ENCODE measurements at places on chromosomes 13 and 19. TPM values are rescaled to one million over a fixed set of nuclear protein-coding genes. Genes with fewer than 3 reads are reported as not detected.

ZNF571 gene
- polyA plus RNA-seq = 9.2 TPM

ZNF460 gene
- polyA plus RNA-seq = 4.7 TPM

ZNF723 gene
- polyA plus RNA-seq = not detected

CYP4F22 gene
- polyA plus RNA-seq = 0.12 TPM

ZNF573 gene
- polyA plus RNA-seq = 10.3 TPM

CALR gene
- 860 TPM for polyA plus RNA-seq

ZNF749 gene
- polyA plus RNA-seq = 20.2 TPM

NCR1 gene
- 0.26 TPM for polyA plus RNA-seq

ZNF541 gene
- polyA plus RNA-seq = 0.20 TPM

CYP2A7 gene
- 0.29 TPM for polyA plus RNA-seq

GAPDHS gene
- polyA plus RNA-seq = not detected

MEIOSIN gene
- polyA plus RNA-seq = not detected

DNAAF3 gene
- 6.7 TPM for polyA plus RNA-seq

ALKBH7 gene
- 89.4 TPM for polyA plus RNA-seq

TBXA2R gene
- polyA plus RNA-seq = 3.8 TPM

NLRP9 gene
- not detected for polyA plus RNA-seq

NAPSA gene
- polyA plus RNA-seq = 17.0 TPM

UBE2L5 gene
- polyA plus RNA-seq = 0.36 TPM

ZNF791 gene
- polyA plus RNA-seq = 26.2 TPM

EID2B gene
- polyA plus RNA-seq = 5.7 TPM

ZNF90 gene
- 11.2 TPM for polyA plus RNA-seq

ZFR2 gene
- 1.9 TPM for polyA plus RNA-seq

ZGLP1 gene
- polyA plus RNA-seq = 7.5 TPM

IGFL2 gene
- polyA plus RNA-seq = 0.18 TPM

FAAP24 gene
- 3.1 TPM for polyA plus RNA-seq

STARD13 gene
- polyA plus RNA-seq = 20.5 TPM

ZIM2 gene
- polyA plus RNA-seq = 1.5 TPM

TEX101 gene
- not detected for polyA plus RNA-seq

S1PR2 gene
- polyA plus RNA-seq = 12.1 TPM

STOML3 gene
- 0.06 TPM for polyA plus RNA-seq

CDADC1 gene
- 12.6 TPM for polyA plus RNA-seq

SPACA4 gene
- 0.23 TPM for polyA plus RNA-seq

PRRG2 gene
- polyA plus RNA-seq = 7.7 TPM

ODAD3 gene
- polyA plus RNA-seq = 2.3 TPM

TNFSF13B gene
- polyA plus RNA-seq = 1.8 TPM

LIPE gene
- 12.3 TPM for polyA plus RNA-seq

MAB21L1 gene
- not detected for polyA plus RNA-seq

NCAN gene
- polyA plus RNA-seq = 0.98 TPM

TGFBR3L gene
- polyA plus RNA-seq = 0.70 TPM

LIM2 gene
- 0.44 TPM for polyA plus RNA-seq

CPT1C gene
- 11.6 TPM for polyA plus RNA-seq

IGFL4 gene
- polyA plus RNA-seq = 0.28 TPM

DIAPH3 gene
- 12.9 TPM for polyA plus RNA-seq

ADM5 gene
- 2.1 TPM for polyA plus RNA-seq

CGB3 gene
- not detected for polyA plus RNA-seq

CGB1 gene
- not detected for polyA plus RNA-seq

MBD3L2B gene
- not detected for polyA plus RNA-seq

CDC42EP5 gene
- polyA plus RNA-seq = 40.9 TPM

CLEC11A gene
- polyA plus RNA-seq = 28.1 TPM

ZNF793 gene
- 33.5 TPM for polyA plus RNA-seq

SLC25A41 gene
- polyA plus RNA-seq = 0.31 TPM

GSX1 gene
- not detected for polyA plus RNA-seq

AKT2 gene
- 162 TPM for polyA plus RNA-seq

RASAL3 gene
- 1.0 TPM for polyA plus RNA-seq

OSCAR gene
- 0.30 TPM for polyA plus RNA-seq

C19orf67 gene
- 0.10 TPM for polyA plus RNA-seq

ACP5 gene
- polyA plus RNA-seq = 14.9 TPM

DHRS12 gene
- 19.7 TPM for polyA plus RNA-seq

EDNRB gene
- 69.9 TPM for polyA plus RNA-seq

IZUMO2 gene
- not detected for polyA plus RNA-seq
